Left lung (tissue), 14 donors: ENCODE measurements at places on chromosomes 12 and 14.

GRCh38 chr12:120358412-120359100 is 10.4 kb downstream of the MSI1 start:
- no peak for DNase-seq

DNA sequence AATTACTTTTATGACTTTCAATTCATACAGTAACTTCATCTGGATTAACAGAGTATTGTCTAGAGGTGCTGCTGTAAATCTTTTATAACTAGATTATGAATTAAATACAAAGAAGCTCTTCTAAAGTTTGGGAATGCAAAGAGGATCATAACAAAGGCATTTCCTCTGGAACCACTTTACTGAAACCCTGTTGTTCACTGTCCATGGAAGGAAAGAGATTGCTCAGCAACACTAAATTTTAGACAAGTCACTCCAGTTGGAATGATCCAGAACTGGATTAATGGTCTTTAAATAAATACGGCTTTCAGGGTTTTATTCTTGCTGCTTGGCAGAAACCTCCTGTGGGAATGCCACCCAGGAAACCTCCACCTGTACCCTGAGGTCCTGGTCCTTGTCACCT is 250.6 kb downstream of the KSR2 start:
- DNase-seq = no peak

DNA sequence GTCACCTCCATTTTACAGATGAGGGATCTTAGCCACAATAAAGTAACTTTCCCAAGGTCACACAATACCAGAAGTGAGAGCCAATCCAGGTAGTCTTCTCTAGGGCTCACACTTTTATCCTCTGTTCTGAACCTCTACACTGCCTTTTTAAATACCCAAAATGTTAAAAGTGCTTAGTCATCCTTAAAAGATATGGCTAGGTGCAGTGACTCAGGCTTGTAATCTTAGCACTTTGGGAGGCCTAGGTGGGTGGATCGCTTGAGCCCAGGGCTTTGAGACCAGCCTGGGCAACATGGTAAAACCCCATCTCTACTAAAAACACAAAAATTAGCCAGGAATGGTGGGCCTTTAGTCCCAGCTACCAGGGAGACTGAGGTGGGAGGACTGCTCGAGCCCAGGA is 104.1 kb upstream of the PPP4R3A start:
- DNase-seq = no peak

DNA sequence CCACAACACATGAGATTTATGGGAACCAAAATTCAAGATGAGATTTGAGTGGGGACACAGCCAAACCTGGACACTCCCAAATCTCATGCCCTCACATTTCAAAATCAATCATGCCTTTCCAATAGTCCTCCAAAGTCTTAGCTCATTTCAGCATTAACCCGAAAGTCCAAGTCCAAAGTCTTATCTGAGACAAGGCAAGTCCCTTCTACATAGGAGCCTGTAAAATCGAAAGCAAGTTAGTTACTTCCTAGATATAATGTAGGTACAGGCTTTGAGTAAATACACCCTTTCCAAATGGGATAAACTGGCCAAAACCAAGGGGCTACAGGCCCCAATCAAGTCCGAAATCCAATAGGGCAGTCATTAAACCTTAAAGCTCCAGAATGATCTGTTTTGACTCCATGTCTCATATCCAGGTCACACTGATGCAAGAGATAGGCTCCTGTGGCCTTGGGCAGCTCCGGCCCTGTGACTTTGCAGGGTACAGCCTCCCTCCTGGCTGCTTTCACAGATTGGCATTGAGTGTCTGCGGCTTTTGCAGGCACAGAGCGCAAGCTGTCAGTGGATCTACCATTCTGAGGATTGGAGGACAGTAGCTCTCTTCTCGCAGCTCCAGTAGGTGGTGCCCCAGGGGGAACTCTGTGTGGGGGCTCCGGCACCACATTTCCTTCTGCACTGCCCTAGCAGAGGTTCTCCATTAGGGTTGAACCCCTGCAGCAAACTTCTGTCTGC is 60.1 kb downstream of the LRIG3 start:
- no peak for DNase-seq

DNA sequence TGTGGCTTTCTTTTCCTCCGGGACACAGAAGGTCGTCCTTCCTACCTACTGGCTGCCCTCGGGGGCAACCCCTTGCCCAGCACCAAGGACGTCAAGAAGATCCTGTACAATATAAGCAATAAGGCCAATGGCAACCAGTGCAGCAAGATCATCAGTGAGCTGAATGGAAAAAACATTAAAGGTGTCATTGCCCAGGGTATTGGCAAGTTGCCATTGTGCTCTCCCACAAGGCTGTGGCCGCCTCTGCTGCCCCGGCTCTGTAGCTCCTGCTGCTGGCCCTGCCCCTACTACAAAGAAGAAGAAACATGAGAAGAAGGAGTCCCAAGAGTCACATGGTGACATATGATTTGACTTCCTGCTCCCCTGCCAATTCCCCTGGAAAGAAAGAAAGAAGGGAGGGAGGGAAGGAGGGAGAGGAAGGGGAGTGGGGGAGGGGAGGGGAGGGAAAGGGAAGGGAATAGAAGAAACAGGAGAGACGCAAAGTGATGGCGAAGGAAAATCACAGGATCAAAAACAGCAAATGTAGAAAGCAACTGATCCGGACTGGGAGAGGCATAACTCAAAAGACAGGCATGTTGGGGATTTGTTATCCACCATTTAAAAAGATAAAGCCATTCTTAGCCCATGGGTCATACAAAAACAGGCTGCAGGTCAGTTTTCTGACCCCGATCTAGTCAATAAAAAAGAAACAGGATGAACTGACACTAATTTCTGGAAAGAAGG is 61.3 kb upstream of the RESF1 start:
- DNase-seq = no peak

GRCh38 chr12:2322554-2323120 is 269.9 kb downstream of the CACNA1C start:
- DNase-seq = no peak

- DNase-seq = no peak
These were observed 12.6 kb upstream of the ACTR6 start for GRCh38 chr12:100187857-100188519.

GRCh38 chr12:64633940-64634337 is 23.6 kb downstream of the RASSF3 start:
- peak; percentile 70 for DNase-seq

DNA sequence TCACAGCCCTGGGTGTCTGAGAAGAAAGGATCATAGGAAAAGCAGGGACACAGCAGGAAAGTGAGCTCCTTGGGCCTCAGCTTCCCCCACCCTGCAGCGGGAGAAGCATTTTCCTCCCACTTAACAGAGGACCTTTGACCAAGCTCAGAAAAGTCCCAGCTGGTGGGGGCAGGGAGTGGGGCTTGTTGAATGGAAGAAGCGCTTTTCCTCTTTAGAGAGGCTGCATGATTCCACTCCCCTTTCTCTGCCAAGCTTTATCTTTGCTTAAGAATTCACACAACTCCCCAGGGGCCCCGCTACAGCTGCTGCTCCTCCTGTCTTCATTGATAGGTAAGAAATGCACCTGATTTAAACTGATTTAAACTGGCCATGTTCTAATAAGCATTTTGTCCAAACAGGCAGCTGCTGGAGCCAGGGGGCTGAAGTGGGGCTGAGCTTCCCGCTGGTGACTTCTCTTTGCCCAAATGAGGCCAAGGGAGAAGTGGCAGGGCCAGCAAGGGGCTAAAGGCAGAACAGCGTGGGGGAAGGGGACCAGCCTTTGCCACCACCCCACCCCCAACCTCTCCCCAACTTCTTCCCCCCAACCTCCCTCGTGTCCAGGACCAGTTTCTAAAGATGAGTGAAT is 1.7 kb upstream of the PAPLN start:
- peak; percentile 57 for DNase-seq

- no peak for DNase-seq
These were observed 12.9 kb upstream of the NOPCHAP1 start for GRCh38 chr12:104973250-104973649.

DNA sequence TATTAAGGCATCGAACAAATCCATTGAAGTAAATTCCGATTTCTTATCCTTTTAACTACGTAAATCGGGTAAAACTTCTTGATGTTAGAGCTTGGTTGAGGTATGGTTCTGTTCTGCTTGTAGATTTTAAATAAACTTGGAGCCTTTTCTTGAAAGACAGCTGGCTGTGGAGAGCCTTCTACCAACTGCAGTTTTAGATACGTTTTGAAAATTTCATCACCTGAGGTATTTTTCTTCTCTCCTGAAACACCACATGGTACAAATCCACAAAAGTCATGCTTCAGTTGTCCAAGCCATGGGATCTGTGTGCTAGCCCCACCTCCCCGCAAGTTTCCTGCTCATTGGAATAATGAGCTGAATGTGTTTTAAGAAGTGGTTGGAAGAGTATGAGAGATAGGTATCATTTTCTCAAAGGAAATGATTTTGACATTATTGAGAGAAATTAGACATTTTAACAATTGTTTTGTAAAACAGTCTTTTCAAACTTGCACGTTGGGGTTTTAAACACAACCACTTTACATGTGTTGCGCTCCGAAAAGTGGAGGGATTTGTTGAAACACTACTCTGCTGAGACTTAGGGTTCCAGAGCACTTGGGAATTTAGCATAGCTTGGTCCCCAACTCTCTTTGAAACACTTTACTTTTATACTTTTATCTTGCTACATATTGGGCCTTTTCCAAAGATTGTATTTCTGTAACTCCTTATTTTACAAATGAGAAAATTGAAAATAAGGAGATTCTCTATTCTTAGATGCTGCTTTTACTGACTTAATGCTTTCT is 1.4 kb downstream of the PPM1A start:
- no peak for DNase-seq

DNA sequence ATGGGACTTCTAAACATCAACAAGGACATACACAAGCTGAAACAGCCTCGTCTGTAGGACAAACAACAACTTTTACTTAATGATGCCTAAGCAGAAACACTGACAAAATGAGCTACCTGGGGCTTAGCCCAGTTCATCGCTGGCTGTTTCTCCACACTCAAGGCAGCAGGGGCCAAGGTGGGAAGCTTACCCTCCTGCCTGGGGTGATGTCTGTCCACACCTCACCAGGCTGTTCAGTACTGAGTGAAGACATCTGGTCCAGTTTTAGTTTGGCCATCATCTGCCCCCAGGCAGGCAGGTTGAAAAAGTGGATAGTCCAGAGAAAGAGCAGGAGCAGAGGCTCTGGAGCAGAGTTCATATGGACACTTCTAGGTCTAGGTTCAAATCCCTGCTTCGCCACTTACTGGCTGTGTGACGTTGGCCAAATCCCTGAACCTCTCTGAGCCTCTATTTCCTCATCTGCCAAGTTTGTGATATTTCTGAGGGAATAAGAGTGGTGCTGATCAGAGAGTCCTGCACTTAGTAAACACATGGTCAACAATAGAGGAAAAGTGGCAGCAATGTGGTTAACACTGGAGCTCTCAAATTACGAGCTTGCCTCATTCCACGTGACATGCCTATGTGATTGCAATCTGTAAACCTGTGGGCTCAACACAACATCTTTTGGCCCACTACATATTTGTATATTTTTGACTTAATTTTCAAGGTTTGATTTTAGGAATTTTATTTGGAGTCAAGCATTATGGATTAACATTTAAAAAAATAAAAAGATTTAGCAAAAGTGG is 720.1 kb upstream of the TMEM132C start:
- no peak for DNase-seq

DNA sequence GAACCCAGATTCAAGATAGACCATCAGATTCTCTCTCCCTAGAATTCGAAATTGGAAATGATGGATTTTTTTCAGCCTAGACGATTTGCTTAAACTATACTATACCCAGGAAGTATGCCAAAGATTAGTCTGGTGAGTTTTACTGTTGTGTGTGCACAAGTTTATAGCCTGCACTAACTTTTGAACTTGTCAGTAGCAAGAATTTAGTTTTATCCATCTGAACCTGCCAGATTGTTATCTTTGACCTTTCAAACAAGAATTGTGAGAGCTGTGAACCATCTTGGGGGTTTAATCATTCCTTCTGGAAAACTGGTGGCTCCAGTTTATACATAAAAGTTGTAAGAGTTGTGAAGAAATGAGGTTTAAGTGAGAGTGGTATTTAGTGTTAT is 243.5 kb upstream of the DAAM1 start:
- no peak for DNase-seq

- peak; percentile 52 for DNase-seq
These were observed 1.8 kb downstream of the COX6A1 start for GRCh38 chr12:120439646-120440247.

DNA sequence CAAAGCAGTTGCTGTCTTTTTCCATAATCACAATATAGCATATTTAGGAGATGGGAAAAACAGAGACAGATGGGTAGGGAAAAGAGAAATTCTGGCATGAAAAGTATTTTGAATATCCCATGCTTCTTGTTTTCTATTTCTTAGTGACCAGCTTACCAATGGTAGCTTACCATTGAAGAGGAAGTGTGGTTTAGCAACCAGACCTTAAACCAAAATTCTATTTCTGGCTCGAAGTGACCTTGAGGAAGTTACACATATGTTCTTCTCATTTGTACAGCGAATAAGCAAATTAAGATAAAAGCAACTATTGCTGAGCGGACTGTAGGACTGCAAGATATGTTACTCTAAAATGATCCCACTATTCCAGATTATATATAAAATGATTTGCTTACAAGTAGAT is 82.9 kb downstream of the FGD4 start:
- DNase-seq = no peak

GRCh38 chr14:53875324-53875897 is 81.2 kb downstream of the BMP4 start:
- no peak for DNase-seq

DNA sequence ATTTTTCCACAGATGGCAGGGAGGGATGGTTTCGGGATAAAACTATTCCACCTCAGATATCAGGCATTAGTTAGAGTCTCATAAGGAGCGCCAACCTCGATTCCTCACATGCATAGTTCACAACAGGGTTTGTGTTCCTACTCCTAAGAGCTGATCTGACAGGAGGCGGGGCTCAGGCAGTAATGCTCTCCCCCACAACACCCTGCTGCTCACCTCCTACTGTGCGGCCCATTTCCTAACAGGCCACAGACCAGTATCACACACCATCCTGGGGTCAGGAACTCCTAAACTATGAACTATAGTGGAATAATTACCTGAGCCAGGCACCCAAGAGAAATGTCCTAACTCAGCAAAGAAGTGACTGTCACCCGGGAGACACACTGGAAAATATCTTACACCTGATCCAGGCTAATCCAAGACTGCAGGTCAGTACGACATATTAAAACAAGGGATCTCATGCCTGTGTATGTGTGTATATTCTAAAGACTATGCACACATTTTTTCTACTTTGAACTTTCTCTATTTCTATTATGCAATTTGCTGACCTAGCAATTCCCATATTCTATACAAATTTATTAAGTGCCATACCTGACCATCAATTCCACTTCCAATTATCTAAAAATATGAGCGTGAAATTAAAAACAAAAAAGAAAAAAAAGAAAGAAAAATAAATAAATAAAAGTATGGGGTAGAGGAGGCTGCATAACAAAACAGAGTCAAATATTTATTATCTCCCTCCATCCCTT is 4.7 kb downstream of the NAA25 start:
- DNase-seq = no peak

- DNase-seq = no peak
These were observed 57.8 kb upstream of the METAP2 start for GRCh38 chr12:95416111-95416636.

GRCh38 chr12:77089686-77090220 is 24.4 kb upstream of the E2F7 start:
- DNase-seq = no peak

GRCh38 chr12:5318874-5319273 is 113.0 kb upstream of the NTF3 start:
- no peak for DNase-seq
